ENCODE measurements at places on chromosomes 2 and 18.

- no peak for DNase-seq
These were observed 71.2 kb downstream of the MAP4K4 start for GRCh38 chr2:101768556-101769220.

GRCh38 chr18:48997985-48998831 is 47.4 kb upstream of the SMAD7 start:
- no peak for DNase-seq

- DNase-seq = peak; percentile 55
These were observed 40.0 kb upstream of the BIN1 start for GRCh38 chr2:127146820-127147502.

GRCh38 chr2:204116159-204116792 is 179.7 kb downstream of the ICOS start:
- no peak for DNase-seq

DNA sequence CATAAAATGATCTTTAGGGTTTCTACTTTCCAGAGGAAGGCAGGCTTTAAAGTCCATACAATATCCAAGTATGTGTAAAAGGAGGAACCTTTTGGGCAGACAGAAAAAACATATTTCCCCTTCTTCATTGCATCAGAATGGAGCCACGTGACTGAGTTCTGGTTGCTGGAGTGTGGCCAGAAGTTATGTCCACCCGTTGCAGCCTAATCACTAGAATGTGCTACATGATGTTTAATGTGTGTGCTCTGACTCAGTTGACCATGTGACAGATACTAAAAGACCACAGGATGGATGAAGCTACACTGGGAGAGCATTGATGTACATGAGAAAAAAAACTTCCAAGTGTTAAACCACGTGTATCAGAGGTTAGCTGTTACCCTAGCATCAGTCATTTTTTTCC is 460.9 kb downstream of the RIT2 start:
- no peak for DNase-seq

DNA sequence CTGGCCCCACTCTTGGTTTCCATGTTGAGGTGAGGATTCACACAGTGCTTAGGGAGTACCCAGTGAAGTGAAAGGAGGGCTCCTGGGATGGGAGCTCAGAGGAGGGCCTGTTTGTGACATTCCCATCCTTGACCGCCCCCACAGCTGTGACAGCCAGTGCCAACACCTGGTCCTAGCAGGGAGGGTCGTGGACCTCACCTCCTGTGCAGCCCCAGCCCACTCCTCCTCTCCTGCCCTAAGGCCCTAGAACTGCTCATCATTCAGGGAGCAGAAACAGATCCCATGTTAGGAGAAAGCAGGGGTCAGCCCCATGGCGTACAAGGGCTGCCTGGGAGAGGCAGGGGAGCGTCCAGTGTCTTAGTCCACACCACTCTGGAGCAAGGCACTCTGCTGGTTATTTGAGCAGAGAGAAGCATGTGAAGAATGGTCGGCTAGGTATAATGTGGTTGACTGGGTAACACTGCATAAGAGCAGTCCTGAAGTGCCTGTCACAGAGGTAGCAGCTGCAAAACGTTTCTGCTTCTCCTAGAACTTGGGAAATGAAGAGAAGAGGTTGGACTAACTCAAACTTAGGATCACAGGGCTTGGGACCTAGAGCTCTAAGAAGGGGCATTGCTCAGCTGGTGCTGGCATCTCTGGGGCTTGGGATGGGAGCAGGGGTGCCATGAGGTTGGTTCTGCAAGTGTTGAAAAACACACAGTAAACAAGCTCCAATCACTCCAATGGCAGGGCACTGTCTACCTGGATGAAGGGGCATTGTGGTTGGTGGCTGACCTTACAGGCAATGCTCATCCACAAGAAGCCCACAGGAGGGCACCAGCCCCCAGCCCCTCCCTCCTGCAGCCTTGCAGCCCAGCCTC is 55.6 kb downstream of the FAM168B start:
- no peak for DNase-seq

- no peak for DNase-seq
These were observed 422.5 kb upstream of the PIK3C3 start for GRCh38 chr18:41532344-41533086.

- DNase-seq = no peak
These were observed 72.7 kb downstream of the ANKRD12 start for GRCh38 chr18:9209279-9209678.

GRCh38 chr2:74690571-74690970 is 36.5 kb downstream of the SEMA4F start:
- DNase-seq = no peak

DNA sequence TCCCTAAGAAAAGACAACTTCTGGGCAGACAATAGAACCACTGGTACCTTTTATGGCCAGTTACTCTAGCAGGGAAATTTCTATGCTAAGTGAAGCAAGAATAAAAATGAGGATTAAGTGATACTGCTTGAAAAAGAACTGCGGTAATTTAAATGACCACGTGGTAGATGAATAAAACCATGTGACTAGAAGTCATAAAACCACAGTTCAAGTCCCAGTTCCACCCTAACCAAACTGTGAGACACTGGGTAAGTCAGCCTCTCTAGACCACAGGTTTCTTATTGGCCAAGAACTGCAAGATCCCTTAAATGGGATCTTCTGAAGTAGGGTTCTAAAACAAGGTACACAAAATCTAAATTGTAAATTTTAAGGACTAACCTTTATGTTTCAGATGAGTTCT is 12.7 kb downstream of the TMEM237 start:
- DNase-seq = no peak

DNA sequence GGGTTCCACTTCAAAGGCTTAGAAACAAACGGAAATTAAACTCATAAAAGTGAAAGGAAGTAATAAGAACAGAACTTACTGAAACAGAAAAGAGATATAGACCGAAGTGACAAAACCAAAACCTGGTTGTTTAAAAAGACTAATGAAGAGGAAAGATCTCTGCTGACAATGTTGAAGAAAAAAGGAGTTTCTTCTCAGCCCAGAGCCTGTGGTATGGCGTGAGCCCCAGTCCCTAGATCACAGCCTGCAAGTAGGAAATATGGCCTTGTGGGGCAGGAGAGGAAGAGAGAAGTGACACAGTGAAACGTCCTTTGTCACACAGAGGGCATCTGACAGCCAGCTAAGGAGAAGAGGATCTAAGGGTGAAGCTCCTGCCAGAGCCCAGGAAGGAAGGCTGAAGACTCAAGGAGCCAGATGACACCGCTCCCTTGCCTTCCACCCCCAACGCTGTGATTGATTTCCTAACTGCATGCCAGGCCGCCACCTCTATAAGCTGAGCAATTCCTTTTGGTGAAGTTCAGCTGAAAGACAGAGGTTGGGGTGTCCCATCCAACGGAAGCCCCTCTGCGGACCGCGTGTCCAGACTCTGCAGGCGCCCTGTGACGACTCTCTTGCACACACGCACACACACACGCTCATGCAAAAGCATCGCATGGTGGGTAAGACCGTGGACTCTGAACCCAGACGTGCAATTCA is 141.1 kb downstream of the HDAC4 start:
- DNase-seq = no peak

GRCh38 chr2:102050854-102051391 is 59.2 kb downstream of the IL1R2 start:
- no peak for DNase-seq

- DNase-seq = no peak
These were observed 44.8 kb downstream of the KCMF1 start for GRCh38 chr2:85015653-85016360.

DNA sequence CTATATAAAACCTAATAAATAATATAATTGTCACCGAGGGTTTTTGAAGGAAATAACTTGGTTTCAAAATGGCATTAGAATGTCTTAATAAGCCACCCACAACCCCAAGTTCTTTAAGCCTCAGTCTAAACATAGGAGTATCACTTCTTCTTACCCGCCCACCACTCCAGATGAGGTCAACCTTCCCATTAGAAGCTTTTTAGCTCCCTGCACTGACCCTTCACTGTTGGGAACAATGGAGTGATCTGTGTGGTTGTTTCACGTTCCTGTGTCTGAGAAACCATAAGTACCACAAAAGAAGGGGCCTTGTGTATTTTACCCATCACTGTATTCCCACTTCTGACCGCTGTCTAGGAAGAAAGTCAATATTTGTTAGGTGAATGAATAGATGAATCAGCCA is 326.3 kb upstream of the ZNF521 start:
- DNase-seq = no peak
